ENCODE measurements at places on chromosomes 5 and 9.

DNA sequence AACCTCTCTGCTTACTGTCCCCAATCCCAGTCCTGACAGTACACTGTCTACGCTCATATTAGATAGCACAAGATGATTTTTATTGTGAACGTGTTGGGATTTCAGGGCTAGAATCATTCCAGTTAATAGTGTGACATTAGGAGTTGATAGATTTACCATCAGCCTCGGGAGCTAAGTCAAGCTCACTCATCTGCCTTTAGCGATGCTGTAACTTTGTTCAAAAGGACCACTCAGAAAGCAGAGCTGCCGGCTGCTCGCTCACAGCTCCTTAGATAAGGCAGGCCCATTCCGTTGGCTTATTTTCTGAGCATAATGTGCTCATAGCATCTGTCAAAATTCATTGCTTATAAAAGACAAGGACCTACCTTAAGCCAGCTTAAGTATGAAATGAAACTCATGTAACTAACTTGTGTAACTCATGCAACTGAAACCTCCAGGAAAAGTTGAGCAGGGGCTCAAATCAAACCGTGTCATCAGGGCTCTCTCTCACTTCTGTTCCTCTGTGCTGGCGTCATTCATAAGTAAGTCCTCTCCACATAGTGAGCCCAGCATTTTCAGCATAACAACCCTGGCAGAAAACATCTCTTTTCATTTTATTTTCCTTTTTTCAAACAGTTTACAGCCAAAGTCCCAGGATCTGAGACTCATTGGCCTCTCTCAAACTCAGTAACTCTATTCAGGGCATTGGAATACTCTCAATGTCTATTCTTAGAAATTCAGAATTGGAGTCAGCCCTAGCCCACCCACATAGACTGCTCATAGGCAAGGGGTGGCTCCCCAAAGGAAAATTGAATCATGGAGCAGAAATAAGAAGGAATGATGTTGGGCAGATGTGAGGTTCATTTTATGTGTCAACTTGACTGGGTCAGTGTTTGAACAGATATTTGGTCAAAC lies 208.8 kb downstream of the MAN2A1 start:
- no peak for DNase-seq

GRCh38 chr5:4893063-4893744 lies 246.9 kb upstream of the ADAMTS16 start:
- no peak for DNase-seq

GRCh38 chr9:109182940-109183798 lies 16.1 kb upstream of the FRRS1L start:
- DNase-seq: no peak

DNA sequence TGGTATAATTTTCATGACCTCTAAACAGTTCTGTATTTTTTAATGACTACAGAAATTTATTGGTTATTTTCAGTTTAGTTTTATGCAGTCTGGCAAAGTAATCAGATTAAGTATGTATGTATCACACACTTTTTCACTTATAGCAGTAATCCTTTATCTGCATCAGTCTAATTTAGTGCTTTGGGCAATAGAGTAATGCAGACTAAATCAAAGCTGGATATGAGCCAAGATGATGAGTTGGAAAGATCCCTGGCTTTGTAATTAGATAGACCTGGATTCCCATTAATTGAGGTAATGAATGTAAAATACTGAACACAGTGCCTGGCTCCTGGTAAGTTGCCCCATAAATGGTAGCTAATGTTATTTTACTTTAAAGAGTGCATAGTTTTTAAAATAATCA lies 215.4 kb upstream of the TLX3 start:
- no peak for DNase-seq

DNA sequence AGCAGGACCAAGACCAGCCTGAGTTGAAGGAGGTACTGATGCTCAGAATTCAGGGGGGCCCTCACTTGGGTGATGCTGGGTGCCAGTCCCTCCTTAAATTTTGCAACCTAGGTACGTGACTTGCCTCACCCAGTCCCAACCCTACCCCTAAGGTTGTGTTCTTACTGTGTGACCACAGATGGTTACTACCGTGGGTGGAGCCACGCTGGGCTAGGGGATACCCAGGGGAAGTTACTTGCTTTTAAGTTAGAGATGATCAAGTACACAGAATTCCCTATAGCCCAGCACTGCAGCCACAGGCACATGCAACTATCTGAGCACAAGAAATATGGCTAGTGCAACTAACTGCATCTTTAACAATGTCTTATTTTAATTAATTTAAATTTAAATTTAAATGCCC lies 32.9 kb downstream of the NXNL2 start:
- DNase-seq: no peak

DNA sequence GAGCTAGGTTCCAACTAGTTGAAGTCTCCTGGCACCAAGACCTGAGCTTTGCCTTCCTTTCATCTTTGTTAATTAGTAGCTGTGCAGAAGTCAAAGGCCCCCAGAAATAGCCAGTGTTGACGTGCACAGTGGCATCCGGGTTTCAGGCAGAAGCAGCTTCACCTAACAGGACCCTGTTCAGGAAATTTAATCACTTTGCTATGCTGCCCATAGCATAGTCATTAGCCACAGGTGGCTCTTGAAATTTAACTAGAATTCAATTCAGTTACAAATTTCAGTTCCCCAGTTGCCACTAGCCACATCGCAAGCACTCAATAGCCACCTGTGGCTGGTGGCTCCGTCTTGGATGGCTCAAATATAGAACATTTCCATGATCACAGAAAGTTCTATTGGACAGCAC lies 179.1 kb downstream of the GOLPH3 start:
- no peak for DNase-seq

GRCh38 chr9:69549310-69550202 lies 122.6 kb downstream of the APBA1 start:
- no peak for DNase-seq

- DNase-seq: no peak
Observed at GRCh38 chr9:19148187-19148586, 20.9 kb upstream of the PLIN2 start.

DNA sequence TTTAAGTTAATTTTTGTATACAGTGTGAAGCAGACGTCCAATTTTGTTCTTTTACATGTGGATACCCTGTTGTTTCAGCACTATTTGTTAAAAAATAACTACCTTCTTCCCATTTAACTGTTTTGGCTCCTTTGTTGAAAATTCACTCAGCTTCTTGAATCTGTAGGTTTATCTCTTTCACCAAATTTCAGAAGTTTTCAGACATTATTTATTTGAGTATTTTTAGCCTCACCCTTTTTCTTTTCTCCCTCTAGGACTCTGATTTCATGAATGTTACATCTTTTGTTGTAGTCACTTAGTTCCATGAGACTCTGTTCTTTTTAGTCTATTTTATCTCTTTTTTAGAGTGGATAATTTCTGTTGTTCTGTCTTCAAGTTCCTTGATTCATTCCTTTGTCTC lies 4.6 kb upstream of the TNPO1 start:
- no peak for DNase-seq

DNA sequence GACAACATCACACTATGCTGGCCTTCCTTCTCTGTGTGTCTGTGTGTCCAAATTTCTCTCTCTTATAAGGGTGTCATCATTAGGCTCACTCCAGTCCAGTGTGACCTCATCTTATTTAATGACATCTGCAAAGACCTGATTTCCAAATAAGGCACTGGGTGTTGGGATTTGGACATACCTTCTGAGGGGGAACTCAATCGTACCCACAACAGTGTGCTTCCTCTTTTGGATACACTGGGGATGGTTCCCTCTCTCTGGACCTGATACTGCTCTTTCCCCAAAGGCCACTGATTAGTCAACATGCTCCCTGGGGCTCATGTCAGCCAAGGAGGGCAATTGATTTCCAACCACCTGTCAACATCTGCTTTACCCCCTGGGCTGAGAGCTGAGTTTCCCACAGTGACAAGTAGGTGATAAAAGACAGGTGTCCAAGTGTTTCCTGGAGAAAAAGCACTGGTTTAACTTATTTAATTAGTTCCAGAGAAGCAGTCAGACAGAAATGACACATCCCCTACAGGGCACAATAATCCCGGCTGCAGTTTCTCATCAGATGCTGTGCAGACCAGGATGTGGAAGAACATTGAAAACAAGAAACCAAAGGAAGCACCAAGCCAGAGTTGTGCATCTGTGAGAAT lies 17.8 kb upstream of the CEP72 start:
- DNase-seq: no peak

DNA sequence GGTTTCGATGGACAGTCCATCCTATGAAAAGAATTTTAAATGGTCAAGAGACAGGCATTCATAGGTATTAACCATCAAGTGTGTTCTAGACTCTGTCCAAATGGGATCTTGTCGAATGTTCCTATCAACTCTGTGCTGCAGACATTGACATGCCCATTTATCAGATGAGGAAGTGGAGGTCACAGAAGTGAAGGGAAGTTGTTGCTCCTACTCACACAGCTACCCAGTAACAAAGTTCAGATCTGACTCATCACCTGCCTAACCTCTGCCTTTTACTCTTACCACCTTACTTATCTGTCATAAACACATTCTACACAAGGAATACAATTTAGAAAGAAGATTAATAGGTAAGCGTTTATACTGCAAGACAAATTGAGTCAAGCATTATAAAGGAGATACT lies 426.2 kb upstream of the BRINP1 start:
- DNase-seq: no peak

- no peak for DNase-seq
Observed at GRCh38 chr9:24899463-24899862, 353.8 kb upstream of the IZUMO3 start.

- no peak for DNase-seq
Observed at GRCh38 chr9:8431505-8431904, 631.9 kb upstream of the DMAC1 start.

DNA sequence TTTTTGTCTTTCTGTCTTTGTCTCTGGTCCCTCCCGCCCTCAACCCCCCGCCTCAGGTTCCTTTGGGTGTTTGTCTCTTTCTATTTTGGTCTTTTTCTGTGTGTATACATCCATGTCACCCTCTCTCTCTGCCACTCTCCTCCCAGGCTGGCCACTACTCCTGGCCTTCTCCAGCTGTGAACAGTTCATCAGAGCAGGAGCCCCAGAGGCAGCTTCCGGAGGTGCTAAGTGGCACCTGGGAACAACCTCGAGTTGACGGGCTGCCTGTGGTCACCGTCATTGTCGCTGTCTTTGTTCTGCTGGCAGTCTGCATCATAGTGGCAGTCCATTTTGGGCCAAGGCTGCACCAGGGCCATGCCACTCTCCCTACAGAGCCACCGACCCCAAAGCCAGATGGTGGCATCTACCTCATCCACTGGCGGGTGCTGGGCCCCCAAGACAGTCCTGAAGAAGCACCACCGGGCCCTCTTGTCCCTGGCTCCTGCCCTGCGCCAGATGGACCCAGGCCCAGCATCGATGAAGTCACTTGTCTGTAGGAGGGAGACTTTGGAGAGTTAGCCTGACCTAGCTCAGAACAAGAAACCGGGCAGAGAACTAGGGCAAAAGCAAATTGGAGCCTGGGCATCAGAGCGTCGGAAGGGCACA lies 1.7 kb downstream of the SMIM33 start:
- DNase-seq: no peak

- DNase-seq: no peak
Observed at GRCh38 chr9:129316281-129317030, 138.4 kb upstream of the IER5L start.

DNA sequence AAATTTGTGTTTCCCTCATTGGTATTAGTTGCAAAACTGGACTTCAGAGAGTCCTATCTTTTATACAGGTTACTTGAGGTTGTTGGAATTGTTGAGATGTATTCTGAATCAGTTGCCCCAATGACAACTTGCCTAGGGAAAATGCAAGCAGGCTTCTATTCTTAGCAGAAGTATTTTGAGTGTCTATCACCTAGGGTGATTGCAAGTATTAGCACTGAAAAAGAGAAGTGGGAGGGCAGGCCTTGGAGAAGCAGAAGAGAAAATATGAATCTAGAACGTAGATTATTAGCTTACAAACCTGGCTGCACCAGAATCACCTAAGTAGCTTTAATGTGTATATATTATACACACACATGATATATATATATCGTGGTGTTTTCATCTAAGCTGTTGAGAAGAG lies 43.2 kb downstream of the ADAMTS12 start:
- DNase-seq: no peak

GRCh38 chr5:133780619-133781280 lies 168.4 kb upstream of the FSTL4 start:
- DNase-seq: no peak

DNA sequence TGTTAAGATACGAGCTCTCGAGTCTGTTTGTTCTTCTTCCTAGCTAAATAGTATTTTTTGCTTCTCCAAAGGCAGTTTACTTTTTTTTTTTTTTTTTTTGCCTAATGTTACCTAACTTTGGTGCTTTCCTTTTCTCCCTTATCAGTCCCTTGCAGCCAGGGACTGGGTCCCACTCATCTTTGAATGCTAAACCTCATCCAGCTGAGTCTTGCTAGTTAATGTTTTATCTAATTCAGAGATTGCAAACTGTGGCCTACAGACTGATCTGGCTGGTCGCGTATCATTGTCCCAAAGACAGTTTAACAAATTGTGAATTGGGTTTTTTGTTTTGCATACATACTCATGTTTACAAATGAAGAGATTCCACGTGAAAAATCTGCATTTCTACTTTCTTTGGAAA lies 95.7 kb upstream of the EFNA5 start:
- DNase-seq: no peak

- DNase-seq: no peak
Observed at GRCh38 chr5:402615-403359, 40.2 kb upstream of the EXOC3 start.

GRCh38 chr9:131738293-131739132 lies 1.4 kb downstream of the RAPGEF1 start:
- DNase-seq: no peak

All from caudate nucleus (tissue), 63 donors.